Activated CD8-positive, alpha-beta memory T cell treated with anti-CD3 and anti-CD28 coated beads for 4 hours (primary cell): ENCODE measurements at places on chromosomes 4 and X.

- no peak for DNase-seq
Measured at GRCh38 chr4:56914336-56914735, 6.6 kb downstream of the REST start.

- no peak for DNase-seq
Measured at GRCh38 chr4:8607603-8608481, 15.3 kb downstream of the CPZ start.

DNA sequence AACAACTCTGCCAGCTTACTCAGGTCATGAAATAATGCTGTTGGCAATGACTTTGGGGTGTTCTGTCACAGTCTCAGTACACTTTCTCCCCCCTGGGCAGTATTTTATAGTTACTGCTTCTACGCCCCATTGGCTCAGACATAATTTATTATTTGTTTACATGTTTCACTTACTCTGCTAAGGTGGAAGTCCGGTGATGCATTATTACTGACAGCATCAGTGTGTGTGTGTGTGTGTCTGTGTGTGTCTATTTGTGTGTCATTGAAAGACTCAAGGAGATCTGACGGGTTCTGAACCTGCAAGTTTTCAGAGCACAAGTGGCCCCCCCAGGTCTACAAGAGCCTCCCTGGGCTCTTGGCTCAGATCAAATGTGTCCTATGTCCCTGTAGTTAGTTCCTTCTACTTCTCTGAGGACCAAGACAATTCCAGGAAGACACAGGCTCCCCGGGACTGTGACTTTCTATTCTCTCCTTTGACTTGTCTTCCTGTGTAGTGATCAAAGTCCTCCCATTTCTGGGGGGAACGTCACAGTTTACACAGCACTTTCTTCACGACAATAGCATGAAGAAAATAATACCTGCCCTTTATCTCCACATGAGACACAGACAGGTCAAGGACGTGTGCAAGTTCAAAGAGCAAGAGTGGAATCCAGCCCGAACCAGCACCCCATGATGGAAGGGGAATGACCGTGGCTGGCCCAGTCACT lies 283.7 kb upstream of the GATB start:
- DNase-seq, result no peak

DNA sequence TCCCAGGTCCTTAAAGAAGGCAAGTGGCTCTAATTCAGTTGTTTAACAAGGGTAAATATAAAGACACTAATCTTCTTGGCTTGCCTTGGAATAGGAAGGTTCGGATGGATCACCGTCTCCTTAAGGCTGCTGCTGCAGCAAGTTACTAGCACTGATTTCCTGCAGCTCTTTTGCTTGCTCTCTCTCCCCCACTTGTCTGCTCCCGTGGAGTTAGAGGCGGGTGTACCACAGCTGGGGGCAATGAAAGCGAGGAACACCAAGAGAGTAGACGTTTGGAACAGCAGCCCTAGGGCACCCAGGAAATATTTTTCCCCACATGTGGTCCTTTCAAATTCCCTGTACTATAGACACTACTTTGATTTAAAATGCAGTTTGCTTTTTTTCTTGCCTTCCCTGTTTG lies 202.2 kb downstream of the SH2D1A start:
- DNase-seq, result no peak

DNA sequence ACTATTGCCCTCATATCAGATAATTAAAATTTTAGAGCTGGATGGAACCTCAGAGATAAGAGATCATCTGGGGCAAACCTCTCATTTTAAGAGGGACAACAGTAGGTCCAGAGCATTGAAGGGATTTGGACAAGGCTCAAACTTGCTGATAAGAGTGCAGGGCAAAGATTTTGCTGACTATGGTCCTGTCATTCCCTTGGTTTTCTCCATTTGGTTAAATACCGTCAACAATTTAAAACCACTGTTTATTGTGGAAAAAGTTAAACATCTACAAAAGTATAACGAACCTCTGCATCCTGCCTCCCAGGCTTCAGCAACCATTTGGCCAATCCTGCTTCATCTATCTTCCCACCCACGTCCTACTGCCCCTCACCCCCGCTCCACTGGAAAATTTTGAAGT lies 10.7 kb upstream of the KIT start:
- no peak for DNase-seq

DNA sequence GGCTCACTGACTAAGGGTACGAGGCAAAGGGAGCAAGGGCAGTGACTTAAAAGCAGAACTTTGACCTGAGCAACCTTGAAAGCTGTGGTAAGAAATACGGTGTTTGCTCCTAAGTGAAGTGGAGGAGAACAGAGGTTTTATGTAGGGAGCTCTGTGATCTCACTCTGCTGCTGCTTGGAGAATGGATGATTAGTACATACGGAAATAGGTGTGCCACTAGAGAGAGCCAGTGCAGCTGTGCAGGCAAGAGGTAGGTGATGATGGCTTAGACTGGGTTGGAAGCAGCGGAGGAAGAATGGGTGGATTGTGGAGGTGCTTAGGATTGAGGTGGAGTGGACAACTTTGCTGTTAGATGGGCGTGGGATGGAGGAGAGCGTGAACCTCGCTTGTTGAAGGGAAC lies 85.0 kb downstream of the FAM193A start:
- DNase-seq, result no peak

DNA sequence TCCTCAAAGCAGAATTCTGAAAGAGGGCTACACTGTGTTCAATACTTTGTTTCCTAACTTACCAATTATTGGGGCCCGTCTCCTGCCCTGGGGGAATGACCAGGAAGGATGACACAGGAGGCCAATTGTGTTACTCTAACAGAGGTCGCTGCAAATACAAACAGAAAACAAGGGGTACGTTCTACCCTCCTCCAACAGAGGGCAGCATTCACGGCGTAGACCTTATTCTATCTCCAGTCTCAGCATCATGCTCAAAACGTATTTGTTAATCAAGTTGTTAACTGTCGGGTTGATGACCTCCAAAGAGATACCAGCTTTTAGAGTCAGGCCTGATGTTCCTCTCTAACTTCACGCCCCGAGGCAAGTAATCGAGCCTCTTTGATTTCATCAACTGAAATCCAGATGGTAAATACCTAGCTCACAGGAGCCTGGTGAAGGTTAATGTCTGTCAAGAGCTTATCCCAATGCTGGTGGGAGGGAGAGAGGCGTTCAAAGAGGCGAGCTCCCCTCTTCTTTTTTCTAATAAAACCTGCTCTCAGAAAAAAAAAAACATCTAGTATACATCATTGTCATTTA lies 181.0 kb upstream of the KCNIP4 start:
- no peak for DNase-seq

DNA sequence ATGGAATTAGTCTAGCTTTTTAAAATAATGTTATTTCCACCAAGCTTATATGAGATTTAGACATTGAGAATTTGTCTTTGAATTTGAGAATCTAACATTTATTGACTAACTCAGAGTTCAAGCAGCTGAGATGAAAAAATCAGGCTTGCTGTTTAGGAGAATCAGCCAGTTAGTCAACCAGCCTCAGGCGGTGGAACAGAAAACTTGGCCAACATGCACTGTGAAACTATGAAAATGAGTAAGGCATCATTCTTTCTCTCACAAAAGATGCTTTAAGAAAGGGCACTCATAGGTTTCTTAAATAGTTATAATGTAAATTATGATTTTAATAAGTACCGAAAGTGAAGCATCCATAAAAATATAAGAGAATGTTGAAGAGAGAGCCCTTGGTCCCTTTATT lies 84.2 kb downstream of the NFKB1 start:
- no peak for DNase-seq

- DNase-seq, result no peak
Measured at GRCh38 chr4:91170768-91171167, 1043.6 kb downstream of the CCSER1 start.

DNA sequence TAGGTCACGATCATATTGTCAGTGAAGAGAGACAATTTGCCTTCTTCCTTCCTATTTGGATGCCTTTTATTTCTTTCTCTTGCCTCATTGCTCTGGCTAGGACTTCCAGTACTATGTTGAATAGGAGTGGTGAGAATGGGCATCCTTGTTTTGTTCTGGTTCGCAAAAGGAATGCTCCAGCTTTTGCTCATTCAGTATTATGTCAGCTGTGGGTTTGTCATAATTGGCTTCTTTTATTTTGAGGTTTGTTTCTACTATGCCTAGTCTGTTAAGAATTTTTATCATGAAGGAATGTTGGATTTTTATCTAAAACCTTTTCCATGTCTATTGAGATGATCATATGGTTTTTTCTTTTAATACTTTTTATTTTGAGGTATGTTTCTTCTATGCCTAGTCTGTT lies 152.3 kb upstream of the MAD2L1 start:
- no peak for DNase-seq

DNA sequence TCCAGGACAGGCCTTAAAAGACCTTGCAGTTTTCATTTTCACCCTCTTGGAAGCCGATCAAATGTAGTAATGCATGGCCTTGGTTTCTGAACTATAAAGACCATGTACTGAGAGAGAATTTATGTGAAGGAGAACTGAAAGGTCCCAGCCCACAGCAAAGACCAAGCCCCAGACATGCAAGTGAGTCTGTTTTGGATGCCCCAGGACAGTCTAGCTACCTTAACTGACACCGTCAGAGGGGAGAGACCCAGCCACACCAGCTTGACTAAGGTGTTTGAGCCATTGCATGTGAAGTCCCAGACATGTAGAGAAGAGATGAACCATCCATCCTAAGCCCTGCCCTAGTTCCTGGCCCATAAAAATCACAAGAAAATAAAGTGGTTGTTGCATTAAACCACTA lies 316.8 kb upstream of the GATB start:
- DNase-seq, result no peak

GRCh38 chr4:143252478-143252877 lies 67.8 kb downstream of the USP38 start:
- no peak for DNase-seq

DNA sequence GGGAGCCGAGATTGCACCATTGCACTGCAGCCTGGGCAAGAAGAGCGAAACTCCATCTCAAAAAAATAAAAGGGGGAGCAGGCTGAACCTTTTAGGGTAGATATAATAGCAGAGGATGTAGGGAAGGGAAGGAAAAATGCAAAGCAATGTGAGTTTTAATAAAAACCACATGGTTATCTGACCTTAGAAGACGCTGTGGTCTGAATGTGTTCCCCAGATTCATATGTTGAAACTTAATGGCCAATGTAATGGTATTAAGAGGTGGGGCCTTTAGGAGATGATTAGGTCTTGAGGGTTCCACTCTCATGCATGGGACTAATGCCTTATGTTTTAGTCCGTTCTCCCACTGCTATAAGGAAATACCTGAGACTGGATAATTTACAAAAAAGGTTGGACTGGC lies 114.1 kb upstream of the STX18 start:
- no peak for DNase-seq

- DNase-seq, result no peak
Measured at GRCh38 chrX:19372547-19373331, 29.0 kb downstream of the PDHA1 start.

GRCh38 chrX:103498786-103499185 lies 20.5 kb downstream of the RAB40A start:
- no peak for DNase-seq

DNA sequence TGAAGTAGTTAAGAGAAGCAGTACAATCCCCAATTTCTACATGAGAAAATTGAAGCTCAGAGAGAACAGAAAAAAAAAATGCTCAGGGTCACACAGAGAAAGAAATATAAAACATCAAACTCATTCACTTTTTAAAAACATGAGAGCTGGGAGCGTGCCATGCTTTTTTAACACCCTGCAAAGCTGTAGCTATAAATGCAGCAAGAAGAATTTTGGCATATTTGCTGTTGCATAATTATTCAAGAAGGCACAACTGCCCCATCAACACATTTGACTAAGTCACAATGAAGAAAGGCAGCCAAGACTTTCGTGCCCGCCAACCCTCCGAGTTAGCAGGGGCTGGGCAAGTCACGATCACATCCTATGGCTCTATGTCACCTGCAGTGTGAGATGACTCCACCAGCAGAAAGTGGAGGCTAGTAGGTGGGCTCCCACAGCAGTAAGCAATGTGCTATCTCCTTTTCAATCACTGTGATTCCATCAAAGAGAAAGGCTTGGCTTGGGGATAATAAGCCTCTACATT lies 214.8 kb downstream of the DHX15 start:
- no peak for DNase-seq

- no peak for DNase-seq
Measured at GRCh38 chr4:145340071-145340675, 141.5 kb upstream of the SMAD1 start.

- no peak for DNase-seq
Measured at GRCh38 chr4:67632492-67632891, 68.5 kb downstream of the UBA6 start.

DNA sequence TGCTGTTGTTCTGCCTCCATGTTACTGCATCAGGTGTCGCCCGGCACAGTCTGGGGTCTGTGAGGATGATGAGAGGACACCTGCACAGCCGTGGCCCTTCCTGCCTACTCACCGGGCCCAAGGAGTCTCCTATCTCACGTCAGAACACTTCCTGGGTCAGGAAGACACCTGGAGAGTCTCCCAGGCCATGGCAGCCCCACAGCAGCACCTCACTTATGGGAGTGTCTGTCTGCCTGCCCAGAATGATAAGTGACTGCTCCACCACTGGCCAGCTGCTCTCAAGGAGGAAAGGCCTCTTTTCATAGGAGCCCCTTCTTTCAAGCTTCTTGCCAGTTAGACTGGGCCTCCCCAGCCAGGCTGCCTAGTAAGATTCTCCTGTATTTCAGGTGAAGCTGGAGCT lies 56.1 kb downstream of the NELFA start:
- DNase-seq, result no peak
